Stomach (tissue), 19 donors: ENCODE measurements at places on chromosomes 16 and 17. TPM values are rescaled to one million over a fixed set of nuclear protein-coding genes. Genes with fewer than 3 reads are reported as not detected.

DNA sequence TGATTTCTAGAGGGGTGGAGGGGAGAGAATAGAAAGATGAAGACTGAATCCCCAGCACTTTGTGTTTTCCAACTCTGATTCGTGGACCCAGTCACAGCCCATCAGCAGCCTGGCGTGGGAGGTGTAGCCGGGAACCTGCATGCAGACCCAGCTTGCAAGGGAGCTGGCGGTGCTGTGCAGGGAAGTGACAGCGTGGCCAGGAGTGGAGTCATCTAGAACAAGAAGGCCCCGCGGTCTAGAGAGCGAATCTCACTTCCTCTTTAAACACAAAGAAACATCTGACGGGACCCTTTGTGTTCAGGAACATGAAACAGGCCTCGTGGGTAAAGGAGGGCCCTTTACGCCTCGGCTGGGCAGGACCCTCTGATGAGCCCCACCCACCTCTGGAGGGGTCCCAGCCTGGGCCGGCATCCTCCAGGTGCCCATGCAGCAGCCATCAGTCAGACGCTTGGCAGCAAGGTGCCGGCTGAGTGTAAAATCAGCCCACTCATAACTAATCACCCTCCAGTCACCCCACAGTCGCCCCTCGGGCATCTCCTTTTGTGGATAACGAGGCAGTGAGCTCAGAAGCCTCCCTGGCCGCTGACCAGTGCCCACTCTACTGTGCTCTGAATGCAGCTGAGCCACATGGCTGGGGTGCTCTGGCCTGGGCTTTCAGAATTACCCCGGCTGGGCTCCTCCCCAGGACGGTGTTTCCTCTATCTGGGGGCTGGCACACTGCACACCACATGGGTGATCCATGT is 4.4 kb downstream of the SNAI3 start:
- H3K27me3 ChIP-seq = peaks cover 77% of the 10 kb centered on the region
- H3K4me1 ChIP-seq = peaks cover 41% of the 10 kb centered on the region
- peak overlapping the region; percentile 7 for H3K27ac ChIP-seq
- no peak overlapping the region for H3K4me3 ChIP-seq
- peaks cover 8% of the 10 kb centered on the region for H3K36me3 ChIP-seq
- peak; percentile 66 for DNase-seq

- DNase-seq = peak; percentile 79
- H3K4me1 ChIP-seq = peaks cover 26% of the 10 kb centered on the region
- H3K27ac ChIP-seq = peak overlapping the region; percentile 68
- peaks cover 9% of the 10 kb centered on the region for H3K36me3 ChIP-seq
Observed at GRCh38 chr16:15857724-15858560, 1.1 kb upstream of the MYH11 start.

GRCh38 chr16:29304251-29304650 is 102.3 kb downstream of the NPIPB11 start:
- peaks cover 26% of the 10 kb centered on the region for H3K4me1 ChIP-seq
- no peak for DNase-seq
- no peak overlapping the region for H3K4me3 ChIP-seq
- peaks cover 16% of the 10 kb centered on the region for H3K36me3 ChIP-seq

DNA sequence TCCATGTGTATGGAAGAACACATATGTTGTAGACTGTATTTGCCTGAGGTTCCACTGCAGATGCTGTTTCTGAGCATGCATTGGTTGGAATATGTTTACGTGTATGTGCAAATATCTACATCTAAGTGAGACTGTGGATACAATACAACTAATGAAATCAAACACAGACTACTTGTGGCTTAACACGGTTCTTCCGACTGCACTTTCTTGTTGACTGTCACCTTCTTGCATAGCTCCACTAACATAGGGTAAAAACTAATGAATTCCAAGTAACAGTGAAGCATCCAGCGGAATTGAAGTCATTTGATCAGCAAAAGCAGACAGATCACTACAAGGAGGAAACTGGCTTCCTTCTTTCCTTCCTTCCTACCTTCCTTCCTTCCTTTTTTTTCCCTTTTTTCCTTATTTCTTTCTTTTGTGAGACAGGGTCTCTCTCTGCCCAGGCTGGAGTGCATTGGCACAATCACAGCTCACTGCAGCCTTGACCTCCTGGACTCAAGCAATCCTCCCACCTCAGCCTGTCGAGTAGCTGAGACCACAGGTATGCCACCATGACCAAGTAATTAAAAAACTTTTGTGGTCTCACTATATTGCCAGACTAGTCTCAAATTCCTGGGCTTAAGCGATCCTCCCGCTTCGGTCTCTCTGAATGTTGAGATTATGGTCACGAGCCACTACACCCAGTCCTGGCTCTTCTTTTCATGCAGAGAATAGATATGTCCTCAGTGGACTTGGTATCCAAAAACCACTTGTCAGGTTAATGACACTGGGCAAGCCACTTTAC is 22.0 kb upstream of the CCL1 start:
- no peaks in the 10 kb centered on the region for H3K4me1 ChIP-seq
- no peak for DNase-seq
- no peaks in the 10 kb centered on the region for H3K36me3 ChIP-seq

- DNase-seq = no peak
- H3K27me3 ChIP-seq = no peaks in the 10 kb centered on the region
- no peak overlapping the region for H3K4me3 ChIP-seq
- H3K4me1 ChIP-seq = peaks cover 6% of the 10 kb centered on the region
- H3K27ac ChIP-seq = no peak overlapping the region
- H3K36me3 ChIP-seq = no peaks in the 10 kb centered on the region
Observed at GRCh38 chr16:87178977-87179376, 138.2 kb downstream of the C16orf95 start.

DNA sequence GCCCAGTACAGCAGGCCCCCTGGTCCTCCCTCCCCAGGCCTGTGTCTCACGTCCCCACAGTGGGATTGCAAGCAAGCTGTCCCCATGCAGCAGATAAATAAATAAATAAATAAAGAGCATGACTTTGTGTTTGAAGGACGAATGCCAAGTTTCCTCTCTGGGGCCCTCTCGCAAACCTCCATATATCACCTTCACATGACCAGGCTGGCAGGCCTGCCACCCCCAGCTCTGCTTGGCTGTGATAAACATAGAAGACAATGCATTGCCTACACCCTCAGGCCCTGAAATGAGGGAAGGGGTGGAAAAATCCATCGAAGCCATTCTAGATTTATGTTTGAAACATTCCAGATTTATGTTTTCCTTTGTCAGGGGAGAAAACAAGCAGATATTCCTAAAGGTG is 107.3 kb downstream of the CCT6B start:
- no peaks in the 10 kb centered on the region for H3K4me1 ChIP-seq
- H3K27me3 ChIP-seq = no peaks in the 10 kb centered on the region
- no peaks in the 10 kb centered on the region for H3K36me3 ChIP-seq
- no peak for DNase-seq
- H3K4me3 ChIP-seq = no peak overlapping the region
- H3K27ac ChIP-seq = no peak overlapping the region

Gene FOXO3B
- polyA plus RNA-seq = 0.25 TPM

GRCh38 chr16:67271446-67271845 is 7.9 kb upstream of the PLEKHG4 start:
- no peaks in the 10 kb centered on the region for H3K4me1 ChIP-seq
- DNase-seq = no peak
- H3K4me3 ChIP-seq = no peak overlapping the region
- H3K27ac ChIP-seq = no peak overlapping the region

DNA sequence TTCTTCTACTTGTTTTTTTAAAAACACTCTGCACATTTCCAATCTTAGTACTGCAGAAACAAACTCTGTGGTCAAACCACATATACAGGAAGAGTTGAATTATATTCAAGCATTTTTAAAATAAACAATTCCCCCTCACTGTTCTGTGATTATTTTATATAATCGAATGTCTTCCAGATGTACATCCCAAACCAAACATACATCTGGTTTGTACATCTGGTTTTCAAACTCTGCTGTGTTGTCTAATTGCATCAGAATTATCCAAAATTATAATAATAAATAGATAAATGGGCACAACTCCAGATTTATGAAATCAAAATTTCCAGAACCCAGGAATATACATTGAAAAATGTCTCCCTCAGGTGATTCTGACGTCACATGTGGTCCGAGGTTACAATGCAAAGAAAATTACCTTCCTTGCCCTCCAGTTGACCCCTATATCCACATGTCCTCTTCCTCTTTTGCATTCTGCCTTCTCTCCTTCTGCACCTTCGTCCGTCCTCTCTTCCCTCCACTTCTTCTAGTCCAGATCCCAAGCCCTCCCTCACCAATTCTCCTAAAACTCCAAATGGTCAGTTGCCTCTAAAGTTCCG is 13.3 kb upstream of the CCDC144A start:
- H3K4me3 ChIP-seq = no peak overlapping the region
- no peaks in the 10 kb centered on the region for H3K36me3 ChIP-seq
- no peaks in the 10 kb centered on the region for H3K27me3 ChIP-seq
- no peak overlapping the region for H3K27ac ChIP-seq

DNA sequence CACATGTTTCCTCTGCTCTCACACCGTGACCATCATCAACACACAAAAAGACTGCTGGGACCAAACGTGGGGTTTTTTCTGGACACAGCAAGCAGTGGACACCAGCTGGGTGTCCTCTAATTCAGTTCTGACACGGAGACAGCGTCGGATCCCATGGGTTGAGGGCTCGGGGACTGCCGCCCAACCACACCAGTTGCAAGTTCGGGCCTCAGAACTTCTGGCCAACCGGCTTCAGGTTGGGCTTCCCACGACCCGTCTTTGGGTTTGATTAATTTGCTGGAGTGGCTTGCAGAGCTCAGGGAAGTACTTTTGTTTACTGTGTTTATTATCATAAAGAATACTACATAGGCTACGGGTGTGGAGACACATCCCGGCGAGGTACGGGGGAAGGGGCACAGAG is 97.8 kb downstream of the BANP start:
- no peaks in the 10 kb centered on the region for H3K27me3 ChIP-seq
- H3K36me3 ChIP-seq = peaks cover 76% of the 10 kb centered on the region
- H3K4me1 ChIP-seq = no peaks in the 10 kb centered on the region
